CD8-positive, alpha-beta memory T cell (primary cell): ENCODE measurements at places on chromosomes 6 and 20.

- no peaks in the 10 kb centered on the region for H3K36me3 ChIP-seq
Measured at GRCh38 chr6:33028220-33028849, 18.9 kb upstream of the HLA-DOA start.

DNA sequence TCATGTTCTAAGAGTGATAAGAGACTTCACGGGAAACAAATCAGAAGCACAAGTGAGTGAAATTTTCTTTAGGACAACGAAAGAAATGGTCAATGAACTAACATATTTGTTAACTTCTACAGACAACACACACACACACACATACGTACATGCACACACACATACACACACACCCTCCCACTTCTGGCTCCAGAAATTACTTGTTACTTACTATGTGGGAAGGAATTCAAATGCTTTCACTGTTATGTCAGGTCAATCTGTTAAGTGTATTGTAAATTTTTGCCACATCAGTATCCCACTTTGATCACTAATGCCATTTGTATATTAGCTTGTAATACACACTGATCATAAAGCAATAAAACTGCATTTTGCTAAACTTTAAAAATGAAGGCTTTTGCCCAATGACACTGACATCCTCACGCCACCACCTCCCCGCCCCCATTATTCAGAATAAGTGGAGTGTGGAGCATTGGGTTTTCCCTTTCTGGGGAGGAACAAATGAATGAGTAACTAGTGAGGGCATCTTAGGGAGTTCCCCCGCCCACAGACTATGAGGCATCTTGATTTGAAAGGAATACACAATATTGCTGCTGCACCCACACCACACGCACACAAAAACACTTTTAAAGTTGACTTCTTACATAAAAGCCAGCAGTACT lies 76.2 kb downstream of the ATXN1 start:
- DNase-seq: no peak
- no peak overlapping the region for H3K4me3 ChIP-seq
- no peaks in the 10 kb centered on the region for H3K36me3 ChIP-seq
- no peak overlapping the region for H3K27ac ChIP-seq

DNA sequence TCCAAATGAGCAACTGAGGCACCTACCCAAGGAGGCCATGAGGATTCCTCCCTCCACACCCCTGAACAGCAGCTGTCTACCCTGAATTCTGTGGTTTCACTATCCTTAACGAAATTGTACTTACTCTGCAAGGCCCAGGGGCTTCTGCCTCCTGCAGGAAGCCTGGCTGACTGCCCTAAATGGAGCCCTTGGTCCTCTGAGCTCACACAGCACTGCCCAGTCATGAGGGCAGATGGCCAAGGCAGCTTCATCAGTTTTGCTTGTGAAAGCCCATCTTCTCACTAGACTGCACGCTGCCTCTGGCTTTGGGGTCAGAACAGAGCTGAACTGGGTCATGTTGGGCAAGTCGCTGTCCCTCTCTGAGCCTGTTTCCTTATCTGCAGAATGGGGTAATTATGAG lies 26.4 kb upstream of the SIRPA start:
- H3K4me3 ChIP-seq: no peak overlapping the region
- no peak for DNase-seq
- H3K36me3 ChIP-seq: no peaks in the 10 kb centered on the region
- H3K27me3 ChIP-seq: no peaks in the 10 kb centered on the region
- H3K4me1 ChIP-seq: no peaks in the 10 kb centered on the region

GRCh38 chr6:155623450-155624178 lies 168.0 kb upstream of the NOX3 start:
- no peaks in the 10 kb centered on the region for H3K27me3 ChIP-seq
- H3K36me3 ChIP-seq: no peaks in the 10 kb centered on the region
- H3K4me1 ChIP-seq: no peaks in the 10 kb centered on the region
- DNase-seq: no peak
- H3K4me3 ChIP-seq: no peak overlapping the region
- H3K27ac ChIP-seq: no peak overlapping the region

- no peak overlapping the region for H3K4me3 ChIP-seq
- H3K27me3 ChIP-seq: peaks cover 13% of the 10 kb centered on the region
- no peak for DNase-seq
- H3K36me3 ChIP-seq: no peaks in the 10 kb centered on the region
- peaks cover 24% of the 10 kb centered on the region for H3K4me1 ChIP-seq
Measured at GRCh38 chr6:470901-471448, 79.4 kb downstream of the IRF4 start.

GRCh38 chr6:3825851-3826581 lies 23.2 kb upstream of the FAM50B start:
- no peaks in the 10 kb centered on the region for H3K4me1 ChIP-seq
- no peaks in the 10 kb centered on the region for H3K27me3 ChIP-seq
- no peak for DNase-seq

- H3K27ac ChIP-seq: peak overlapping the region; percentile 24
- peaks cover 3% of the 10 kb centered on the region for H3K4me1 ChIP-seq
- no peaks in the 10 kb centered on the region for H3K36me3 ChIP-seq
Measured at GRCh38 chr6:157049133-157049532, 272.0 kb downstream of the ARID1B start.

DNA sequence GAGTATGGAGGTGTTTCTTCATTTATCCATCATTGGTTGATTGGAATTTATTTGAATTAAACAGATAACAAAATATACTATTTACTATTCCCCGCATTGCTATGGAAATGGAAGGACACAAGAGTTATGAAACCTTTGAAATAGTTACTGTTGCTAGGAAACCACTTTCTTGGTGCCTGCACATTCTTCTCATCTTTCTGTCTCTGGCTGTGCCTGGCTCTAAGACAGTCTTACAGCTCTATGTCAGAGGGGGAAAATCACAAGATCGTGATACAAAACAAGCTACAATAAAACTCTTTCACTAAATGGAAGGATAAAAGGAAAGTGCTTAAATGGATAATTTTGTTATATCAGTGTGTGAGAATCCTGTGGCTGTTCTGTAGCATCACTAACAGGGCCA lies 453.0 kb downstream of the LMBRD1 start:
- H3K27me3 ChIP-seq: no peaks in the 10 kb centered on the region
- no peaks in the 10 kb centered on the region for H3K4me1 ChIP-seq
- no peak overlapping the region for H3K27ac ChIP-seq
- H3K36me3 ChIP-seq: no peaks in the 10 kb centered on the region
- DNase-seq: no peak

DNA sequence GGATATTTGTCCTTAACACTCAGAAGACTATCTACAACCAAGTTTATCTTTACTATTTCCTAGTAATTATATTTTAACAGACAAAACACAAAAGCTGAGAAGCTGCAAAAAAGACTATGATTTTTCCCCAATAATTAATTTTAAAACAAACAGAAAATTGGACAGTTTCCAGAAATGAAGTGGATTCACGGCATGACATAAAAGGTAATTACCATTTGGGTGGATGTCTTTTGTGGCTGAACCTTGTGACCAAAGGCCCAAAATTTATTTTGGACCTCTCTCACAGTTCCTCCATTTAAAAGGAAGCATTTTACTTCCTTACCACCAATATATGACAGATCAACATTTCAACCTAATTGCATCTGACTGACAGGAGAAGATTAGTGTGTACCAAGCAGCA lies 90.2 kb downstream of the GMDS start:
- H3K4me3 ChIP-seq: no peak overlapping the region
- no peak for DNase-seq
- peaks cover 6% of the 10 kb centered on the region for H3K4me1 ChIP-seq
- no peak overlapping the region for H3K27ac ChIP-seq

- DNase-seq: no peak
- no peaks in the 10 kb centered on the region for H3K36me3 ChIP-seq
- H3K27me3 ChIP-seq: no peaks in the 10 kb centered on the region
- no peak overlapping the region for H3K4me3 ChIP-seq
- no peak overlapping the region for H3K27ac ChIP-seq
Measured at GRCh38 chr6:89138173-89138572, 7.7 kb upstream of the PM20D2 start.

GRCh38 chr6:37501632-37502491 lies 2.2 kb upstream of the CCDC167 start:
- DNase-seq: peak; percentile 30
- no peaks in the 10 kb centered on the region for H3K36me3 ChIP-seq
- peaks cover 87% of the 10 kb centered on the region for H3K4me1 ChIP-seq
- H3K4me3 ChIP-seq: peak overlapping the region; percentile 46
- no peaks in the 10 kb centered on the region for H3K27me3 ChIP-seq

- H3K27me3 ChIP-seq: no peaks in the 10 kb centered on the region
- DNase-seq: no peak
- H3K27ac ChIP-seq: no peak overlapping the region
- H3K4me3 ChIP-seq: no peak overlapping the region
Measured at GRCh38 chr6:24004062-24004461, 122.0 kb upstream of the NRSN1 start.

- H3K36me3 ChIP-seq: no peaks in the 10 kb centered on the region
- DNase-seq: no peak
- no peaks in the 10 kb centered on the region for H3K27me3 ChIP-seq
- H3K4me3 ChIP-seq: no peak overlapping the region
- no peak overlapping the region for H3K27ac ChIP-seq
Measured at GRCh38 chr6:78666764-78667163, 200.6 kb upstream of the IRAK1BP1 start.

- H3K4me1 ChIP-seq: no peaks in the 10 kb centered on the region
- no peaks in the 10 kb centered on the region for H3K27me3 ChIP-seq
- no peak overlapping the region for H3K27ac ChIP-seq
- DNase-seq: no peak
- H3K36me3 ChIP-seq: no peaks in the 10 kb centered on the region
Measured at GRCh38 chr20:48406912-48407340, 420.9 kb downstream of the PREX1 start.

GRCh38 chr6:4447639-4448330 lies 312.4 kb upstream of the ECI2 start:
- no peak for DNase-seq
- no peak overlapping the region for H3K4me3 ChIP-seq
- H3K27ac ChIP-seq: no peak overlapping the region
- H3K4me1 ChIP-seq: no peaks in the 10 kb centered on the region
- H3K36me3 ChIP-seq: no peaks in the 10 kb centered on the region
